ENCODE measurements at places on chromosomes 2 and 18. TPM values are rescaled to one million over a fixed set of nuclear protein-coding genes. Genes with fewer than 3 reads are reported as not detected.

The LINC00305 gene
- polyA plus RNA-seq, result not detected

The GAL3ST2 gene
- polyA plus RNA-seq, result not detected

DNA sequence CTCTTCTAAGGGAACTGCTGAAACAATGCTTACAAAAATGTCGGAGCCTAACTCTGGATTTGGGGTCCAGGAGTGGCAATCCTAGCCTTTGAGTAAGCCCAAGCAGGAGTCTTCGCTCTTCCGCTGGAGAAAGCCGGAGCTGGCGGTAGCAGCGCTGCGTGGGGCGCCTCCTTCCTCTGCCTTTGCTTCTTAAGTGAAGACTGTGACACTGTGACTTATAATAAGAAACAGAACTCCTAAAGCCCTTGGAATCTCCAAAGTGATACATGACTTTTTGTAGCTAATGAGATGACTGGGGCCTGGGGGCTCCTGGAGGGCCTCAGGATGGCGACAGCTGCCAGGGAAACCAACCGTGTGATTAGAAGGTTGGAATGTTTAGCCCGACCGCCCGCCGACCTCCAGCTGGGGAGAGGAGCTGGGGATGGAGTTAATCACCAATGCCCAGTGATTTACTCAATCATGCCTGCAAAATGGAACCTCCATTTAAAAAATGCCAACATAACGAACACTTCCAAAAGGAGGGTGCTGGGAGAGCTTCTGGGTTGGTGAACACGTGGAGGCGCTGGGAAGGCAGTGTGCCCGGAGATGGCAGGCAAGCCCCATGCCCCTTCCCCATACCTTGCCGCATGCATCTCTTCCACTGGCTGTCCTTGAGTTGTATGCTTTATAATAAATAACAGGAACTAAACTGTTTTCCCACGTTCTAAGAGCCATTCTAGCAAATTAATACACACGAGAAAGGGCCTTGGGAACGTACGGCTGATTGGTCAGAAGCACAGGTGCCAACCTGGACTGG, 29.0 kb upstream of the MAL start:
- no peak for DNase-seq

DNA sequence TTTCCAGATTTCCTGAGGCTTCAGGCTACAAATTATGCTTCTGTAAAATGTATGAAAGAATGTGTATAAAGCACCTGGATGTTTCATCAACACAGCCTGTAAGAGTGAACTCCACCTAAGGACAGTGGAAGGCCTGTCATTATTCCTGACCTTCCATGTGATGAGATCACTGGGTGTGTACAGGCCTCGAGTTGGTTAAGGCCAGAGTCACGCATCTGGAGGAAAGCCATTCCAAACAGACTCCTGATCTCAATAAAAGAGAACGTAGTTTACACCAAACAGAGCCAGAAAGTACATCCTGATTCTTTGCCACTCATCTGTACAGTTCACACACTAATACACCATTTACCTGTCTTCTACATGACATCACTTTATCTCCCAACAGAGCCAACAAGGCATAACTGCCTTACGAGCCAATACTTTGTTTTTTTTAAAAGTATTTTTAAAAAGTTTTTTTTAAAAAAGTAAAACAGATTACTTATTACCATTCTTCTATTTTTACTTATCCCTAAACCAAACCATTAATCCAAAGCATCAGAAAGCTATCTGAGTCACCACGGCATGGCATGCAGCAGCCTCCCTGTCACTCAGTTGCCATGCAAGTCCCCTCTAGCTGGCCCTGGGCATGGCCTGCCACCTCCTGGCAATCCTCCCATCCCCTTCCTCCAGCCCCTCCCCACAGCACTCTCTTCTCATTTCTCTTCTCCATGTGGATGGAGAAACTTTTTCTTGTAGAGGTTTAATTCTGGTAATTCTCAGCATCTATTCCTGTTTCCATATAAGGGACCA, 78.8 kb upstream of the TFCP2L1 start:
- DNase-seq, result no peak

DNA sequence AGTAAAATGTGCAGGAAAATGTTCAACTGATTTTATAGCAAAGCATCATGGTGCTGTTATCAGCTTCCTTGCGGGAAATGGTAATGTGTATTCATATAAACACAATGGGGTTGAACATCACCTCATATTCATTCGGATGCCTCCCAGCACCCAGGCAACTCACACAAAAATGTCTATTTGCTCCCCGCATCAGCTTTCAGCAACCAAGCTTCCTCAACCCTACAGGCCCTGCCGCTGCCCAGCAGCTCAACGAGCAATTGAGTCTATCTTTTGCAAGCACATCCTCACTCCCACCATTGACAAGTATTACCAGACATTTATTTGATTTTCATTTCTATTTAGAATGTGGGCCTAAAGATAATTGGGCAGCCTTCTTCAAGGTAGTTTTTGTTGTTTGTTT, 2161.4 kb upstream of the PIK3C3 start:
- DNase-seq, result no peak

DNA sequence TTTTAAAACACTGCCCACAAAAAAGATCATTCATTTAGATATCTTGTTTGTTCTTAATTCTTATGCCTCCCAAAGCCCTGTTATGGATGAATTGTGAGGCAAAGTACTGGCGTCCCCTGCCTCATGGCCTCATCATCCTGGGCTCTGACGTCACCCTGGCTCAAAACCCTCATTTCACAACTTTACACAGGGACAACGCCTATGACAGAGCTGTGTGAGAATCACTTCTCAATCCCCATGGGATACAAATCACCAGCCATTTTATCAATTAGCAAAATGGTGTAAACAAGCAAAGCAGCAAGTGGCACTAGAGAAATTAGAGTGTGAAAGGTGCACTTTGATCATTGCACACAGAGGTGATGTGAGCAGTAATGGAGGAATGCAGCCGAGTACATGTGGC, 16.6 kb downstream of the FHOD3 start:
- DNase-seq, result peak; percentile 60

The LDLRAD4 gene
- 2.3 TPM for polyA plus RNA-seq

- DNase-seq, result no peak
Observed at GRCh38 chr2:8659735-8660492, 21.9 kb upstream of the ID2 start.

- no peak for DNase-seq
Observed at GRCh38 chr2:126662621-126663020, 6.7 kb downstream of the GYPC start.

The ID2 gene
- 315 TPM for polyA plus RNA-seq

- DNase-seq, result no peak
Observed at GRCh38 chr2:196217116-196217515, 45.7 kb upstream of the STK17B start.

GRCh38 chr2:216480221-216480620, 18.4 kb upstream of the RPL37A start:
- DNase-seq, result no peak

DNA sequence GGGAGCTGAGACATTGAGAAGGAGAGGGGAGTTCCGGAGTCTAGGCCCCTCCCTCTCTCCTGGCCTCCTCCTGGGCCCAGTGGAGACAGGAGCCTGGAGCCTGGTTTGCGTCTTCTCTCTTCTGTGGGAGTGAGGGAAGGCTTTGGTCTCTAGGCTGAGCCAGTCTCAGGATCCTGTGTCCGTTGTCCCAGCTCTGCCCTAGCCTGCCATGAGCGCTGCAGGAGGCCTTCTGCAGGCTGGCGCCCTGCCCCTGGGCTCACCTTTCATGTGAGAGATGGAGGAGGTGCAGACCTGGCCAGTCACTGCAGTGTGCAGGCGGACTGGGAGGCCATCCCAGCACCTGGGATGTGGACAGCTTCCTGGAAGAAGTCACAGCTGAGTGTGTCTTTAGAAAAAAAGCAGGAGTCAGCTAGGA, 8.7 kb downstream of the IMPA2 start:
- DNase-seq, result no peak

GRCh38 chr2:70960833-70961647, 17.4 kb upstream of the ANKRD53 start:
- no peak for DNase-seq

The CD207 gene
- 0.35 TPM for polyA plus RNA-seq

GRCh38 chr2:190180313-190181122, 118.0 kb upstream of the MSTN start:
- peak; percentile 28 for DNase-seq

- no peak for DNase-seq
Observed at GRCh38 chr2:60149176-60149575, 404.3 kb downstream of the BCL11A start.

The KRTCAP3 gene
- polyA plus RNA-seq, result 0.82 TPM

- no peak for DNase-seq
Observed at GRCh38 chr2:202072226-202072625, 829 bp upstream of the KIAA2012 start.

The IFT172 gene
- 23.9 TPM for polyA plus RNA-seq

DNA sequence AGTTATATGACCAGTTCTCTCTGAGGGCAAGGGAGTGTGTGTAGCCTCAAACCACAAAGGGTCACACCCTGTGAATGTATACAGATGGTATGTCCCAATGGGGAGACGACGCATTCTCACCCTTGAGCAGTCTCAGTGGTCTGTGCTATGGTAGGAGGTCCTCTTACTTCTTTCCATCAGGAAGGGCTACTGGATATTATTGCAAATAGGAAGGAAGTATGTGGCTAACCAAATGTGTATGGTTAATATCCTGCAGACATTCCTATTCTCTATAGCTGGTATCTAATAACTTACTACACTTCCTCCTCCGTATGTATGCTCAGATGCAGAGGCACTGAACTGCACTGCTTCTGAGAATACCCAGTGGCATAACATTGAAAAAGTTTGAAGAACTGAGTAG, 306.7 kb upstream of the CCDC68 start:
- DNase-seq, result no peak

DNA sequence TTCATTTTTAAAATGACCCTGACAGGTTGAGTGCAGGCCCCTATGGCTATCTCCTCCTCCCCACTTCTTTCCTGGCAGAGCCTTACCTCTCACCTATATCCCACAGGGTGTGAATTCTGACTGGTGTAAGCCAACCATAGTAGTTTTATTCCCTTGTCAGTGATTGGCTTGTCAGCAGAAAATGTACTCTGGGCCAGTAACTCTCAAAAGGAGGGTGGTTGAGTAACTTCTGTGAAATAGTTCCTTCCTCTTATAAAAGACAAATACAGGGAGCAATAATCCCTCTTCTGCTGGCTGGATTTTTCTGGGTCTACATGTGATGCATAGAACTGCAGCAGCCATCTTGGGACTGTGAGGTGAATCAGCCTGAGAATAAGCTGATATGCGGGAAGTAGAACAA, 83.4 kb downstream of the RAPH1 start:
- no peak for DNase-seq

Data from ovary (tissue), 10 donors.